CD4-positive, alpha-beta T cell treated with Interleukin-17A for 4 hours (primary cell): ENCODE measurements at places on chromosomes 6 and 20.

DNA sequence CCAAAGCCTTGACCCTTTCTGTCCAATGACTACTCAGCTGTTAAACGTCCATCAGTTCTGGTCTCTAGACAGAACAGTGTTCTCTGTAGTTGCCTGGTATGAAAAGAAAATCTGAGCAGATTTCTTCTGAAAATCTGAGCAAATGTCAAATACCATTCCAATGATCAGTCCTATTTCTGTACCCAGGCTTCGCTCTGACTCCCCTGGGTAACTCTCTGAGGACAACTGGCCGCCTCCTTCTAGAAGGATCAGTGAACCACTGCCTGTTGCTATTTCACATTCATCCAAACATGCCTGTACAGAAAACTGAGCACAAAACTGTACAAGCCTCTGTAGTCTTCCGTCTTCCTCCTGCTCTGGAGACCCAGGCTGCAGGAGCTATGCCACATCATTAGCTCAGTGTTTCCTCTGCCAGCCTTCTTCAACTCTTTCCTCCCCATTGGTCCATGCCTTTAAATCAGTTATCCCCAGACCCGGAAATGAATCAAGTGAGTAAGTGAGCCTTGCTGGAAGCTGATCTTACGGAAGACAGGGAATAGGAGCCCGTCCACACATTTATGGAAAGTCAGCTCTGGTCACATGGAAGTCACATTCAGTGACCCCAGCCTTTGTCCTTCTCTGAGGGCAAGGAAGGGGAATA is 63.3 kb downstream of the DAAM2 start:
- no peak for DNase-seq

GRCh38 chr20:10646006-10646405 is 27.8 kb downstream of the JAG1 start:
- DNase-seq: no peak

GRCh38 chr6:11120271-11121005 is 8.9 kb upstream of the ERVFRD-1 start:
- DNase-seq: no peak

GRCh38 chr6:116268589-116269293 is 11.0 kb downstream of the TSPYL1 start:
- DNase-seq: no peak

DNA sequence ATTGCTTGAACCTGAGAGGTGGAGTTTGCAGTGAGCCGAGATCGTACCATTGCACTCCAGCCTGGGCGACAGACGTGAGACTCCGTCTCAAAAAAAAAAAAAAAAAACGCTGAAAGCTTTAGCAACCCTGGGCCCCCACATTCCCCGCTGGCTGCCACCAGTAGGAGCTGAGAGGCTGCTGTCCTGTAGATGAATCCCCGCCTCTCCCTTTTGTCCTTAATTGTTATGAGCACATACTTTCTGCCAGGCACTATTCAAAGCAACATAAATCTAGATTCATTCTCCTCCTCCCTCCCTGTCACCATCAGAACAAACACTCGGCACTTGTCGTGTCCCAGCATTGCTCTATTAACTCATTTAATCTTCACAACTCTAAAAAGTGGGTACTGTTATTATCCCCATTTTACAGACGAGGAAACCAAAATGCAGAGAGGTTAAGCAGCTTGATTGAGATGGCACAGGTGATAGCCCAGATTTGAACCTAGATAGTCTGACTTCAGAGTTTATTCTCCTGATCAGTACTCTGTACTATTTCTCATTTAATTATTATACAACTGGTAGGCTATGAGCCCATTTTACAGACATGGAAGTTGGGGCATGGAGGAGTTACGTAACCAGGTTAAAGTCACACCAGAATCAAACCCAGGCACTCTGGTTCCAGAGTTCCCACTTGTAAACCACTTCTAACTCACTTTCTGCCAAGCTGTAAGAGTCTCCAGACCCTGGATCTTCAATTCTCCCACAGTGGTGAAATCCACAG is 97.4 kb downstream of the EYA2 start:
- DNase-seq: no peak

GRCh38 chr6:144919560-144919959 is 634.4 kb downstream of the UTRN start:
- DNase-seq: no peak

- no peak for DNase-seq
Measured at GRCh38 chr6:12173181-12173580, 117.0 kb upstream of the EDN1 start.

DNA sequence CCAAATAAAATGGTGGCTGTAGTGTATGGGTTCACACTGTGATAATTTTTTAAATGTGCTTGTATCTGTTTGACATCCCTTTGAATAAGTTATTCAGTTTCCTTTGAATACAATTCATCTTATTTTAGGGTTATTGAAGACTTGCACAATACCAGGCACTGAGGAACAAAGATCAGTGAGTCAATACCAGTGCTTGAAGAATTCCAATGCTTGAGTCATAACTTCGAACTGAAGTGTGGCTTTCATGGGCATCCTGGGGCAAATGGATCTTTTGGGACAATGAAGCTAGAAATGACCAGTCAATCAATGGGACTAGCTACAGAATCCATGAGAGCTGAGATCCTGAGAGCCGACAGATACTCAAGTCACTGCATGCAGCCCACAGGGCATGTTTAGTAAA is 349.9 kb upstream of the FLRT3 start:
- DNase-seq: no peak
